Femur (tissue), 1 donor: ENCODE measurements at places on chromosomes 1 and 21.

- no peak for DNase-seq
These were observed 11.1 kb upstream of the PAXBP1 start for GRCh38 chr21:32782698-32783097.

DNA sequence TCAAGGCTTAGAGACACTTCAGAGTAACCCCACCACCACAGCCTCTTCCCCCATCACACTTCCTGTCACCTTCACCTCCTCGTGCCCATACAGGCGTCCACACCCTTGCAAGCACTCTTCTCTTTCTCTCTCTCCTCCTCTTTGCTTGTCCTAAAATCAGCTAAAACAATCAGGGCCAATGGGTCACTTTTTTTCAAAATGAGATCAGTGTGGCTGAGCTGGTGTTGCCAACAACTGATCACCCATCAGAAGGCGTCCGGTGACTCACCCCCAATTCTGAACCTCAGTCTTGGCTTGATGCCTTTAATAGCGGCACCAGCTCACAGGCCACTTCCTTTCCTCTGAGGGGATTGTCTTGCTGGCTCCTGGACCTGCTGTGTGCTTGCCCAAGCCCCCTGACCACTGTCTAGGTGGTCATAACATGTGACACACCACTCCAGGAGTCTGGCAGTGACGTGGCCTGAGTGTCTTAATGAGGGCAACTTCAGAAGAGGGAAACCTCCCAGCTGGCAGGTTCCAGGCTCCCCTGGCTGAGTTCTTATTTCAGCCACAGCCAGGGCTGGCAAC lies 1.6 kb downstream of the DRAXIN start:
- DNase-seq: peak; percentile 50

DNA sequence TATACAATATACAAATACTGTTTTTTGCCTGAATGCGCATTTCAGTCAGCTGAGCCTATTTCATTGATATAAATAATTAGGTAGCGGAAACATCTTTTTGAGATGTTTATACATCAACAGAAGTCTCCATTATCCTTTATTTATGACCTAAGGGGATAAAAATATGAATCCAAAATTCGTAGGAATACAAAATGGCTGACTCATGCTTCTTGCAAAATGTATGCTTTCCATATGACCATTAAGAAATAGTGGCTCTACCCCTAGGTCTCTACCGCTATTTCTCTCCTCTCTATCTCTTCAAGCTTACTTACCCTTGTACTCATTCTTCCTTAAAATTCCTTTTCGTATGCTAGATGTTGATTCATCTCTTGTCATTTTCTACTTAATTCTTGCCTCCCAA lies 338.4 kb upstream of the TMPRSS15 start:
- no peak for DNase-seq

- peak; percentile 28 for DNase-seq
These were observed 3.2 kb upstream of the LHX8 start for GRCh38 chr1:75130865-75131564.

DNA sequence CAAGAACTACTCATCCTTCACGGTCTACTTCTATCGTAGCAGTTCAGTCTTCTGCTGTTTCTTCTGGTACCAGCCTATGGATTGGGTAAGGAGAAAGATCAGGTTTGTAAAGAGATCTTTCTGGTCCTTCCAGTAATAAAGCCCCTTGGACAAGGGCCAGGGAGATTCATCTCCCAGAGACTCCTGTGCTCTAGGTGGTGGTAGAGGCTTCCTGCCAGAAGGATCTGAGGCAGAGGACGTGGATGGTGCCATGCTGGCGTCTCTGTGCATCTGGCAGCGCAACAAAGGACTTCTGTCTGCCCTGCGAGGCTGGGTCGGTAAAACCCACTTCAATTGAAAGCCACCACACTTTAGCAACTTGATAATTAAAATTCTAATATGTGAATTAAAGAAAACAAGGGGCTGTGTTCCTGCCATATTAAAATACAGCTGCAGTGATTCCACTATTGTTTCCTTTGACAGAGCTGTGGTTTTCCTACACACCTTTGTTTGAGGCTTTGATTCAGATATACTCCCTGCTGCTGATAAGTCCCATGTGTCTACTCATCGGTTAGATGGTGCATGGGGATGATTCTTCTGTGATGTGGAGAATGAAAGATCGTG lies 73.6 kb downstream of the ROR1 start:
- no peak for DNase-seq

DNA sequence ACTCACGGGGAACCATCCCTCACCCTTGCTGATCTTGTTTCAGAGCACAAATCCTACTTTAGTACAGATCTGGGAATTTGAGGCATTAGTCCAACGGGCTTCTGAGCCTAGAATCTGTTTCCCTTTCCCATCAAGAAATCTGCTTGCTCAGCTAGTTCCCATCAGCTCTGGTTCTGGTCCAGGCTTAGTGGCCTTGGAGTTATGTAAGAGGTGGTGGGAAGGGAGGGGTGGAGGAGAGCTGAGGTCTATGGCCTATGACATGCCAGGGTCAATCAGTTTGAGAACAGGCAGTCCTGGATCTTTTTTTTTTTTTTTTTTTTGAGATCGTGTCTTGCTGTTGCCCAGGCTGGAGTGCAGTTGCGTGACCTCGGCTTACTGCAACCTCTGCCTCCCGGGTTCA lies 4.1 kb downstream of the GSTM1 start:
- no peak for DNase-seq

GRCh38 chr1:101188331-101188730 lies 48.5 kb upstream of the S1PR1 start:
- DNase-seq: no peak

DNA sequence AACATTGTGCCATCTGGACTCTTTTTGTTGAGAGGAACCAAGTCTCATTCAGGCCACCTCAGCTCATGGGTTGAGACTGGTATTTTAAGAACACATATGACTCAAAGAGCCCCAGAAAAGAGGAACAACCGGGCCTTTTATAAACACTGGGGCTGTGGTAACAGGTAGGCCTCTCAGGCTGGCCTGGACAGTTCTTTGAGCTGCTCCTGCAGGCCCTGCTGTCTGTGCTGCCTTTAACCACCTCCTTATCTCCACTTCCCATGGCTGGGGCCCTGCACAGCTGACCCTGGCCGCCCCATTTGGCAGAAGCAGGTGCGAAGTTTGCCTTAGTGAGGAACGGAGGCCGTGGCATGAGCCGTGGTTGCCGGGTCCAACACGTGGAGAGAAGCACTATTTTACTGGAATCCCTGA lies 163.3 kb downstream of the RHOU start:
- DNase-seq: no peak

- no peak for DNase-seq
These were observed 64.3 kb upstream of the MORC3 start for GRCh38 chr21:36255663-36256062.

DNA sequence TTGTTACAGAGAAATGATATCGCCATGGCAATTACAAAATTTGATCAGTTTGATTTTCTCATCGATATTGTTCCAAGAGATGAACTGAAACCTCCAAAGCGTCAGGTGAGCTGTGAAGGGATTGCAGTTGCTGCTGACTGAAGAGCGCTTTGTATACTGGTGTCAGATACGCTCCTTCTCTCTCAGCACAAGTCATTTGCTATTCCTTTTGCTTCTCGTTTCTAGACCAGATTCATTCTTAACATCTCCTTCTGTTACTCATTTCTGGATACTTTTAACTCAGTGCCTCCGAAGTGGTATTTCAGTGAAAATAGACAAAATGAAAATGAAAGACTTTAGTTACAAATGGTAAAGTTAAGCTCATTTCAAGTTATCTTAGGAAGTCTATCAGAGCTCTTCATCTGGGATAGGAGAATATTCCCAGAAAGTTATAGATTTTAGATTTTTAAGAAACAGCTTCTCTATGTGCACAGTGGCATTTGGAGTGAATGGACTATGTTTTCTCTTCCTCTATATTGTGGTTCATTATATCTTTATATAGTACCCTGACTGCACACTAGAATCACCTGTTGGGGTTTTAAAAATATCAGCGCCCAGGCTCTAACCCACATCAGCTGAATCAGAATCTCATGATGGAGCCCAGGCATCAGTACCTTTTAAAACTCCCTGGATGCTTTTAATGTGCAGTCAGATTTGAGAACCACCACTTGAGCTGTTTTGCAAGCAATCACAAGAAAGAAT lies 30.3 kb upstream of the KCNQ4 start:
- DNase-seq: no peak

GRCh38 chr21:33117101-33117888 lies 47.4 kb downstream of the OLIG1 start:
- no peak for DNase-seq

DNA sequence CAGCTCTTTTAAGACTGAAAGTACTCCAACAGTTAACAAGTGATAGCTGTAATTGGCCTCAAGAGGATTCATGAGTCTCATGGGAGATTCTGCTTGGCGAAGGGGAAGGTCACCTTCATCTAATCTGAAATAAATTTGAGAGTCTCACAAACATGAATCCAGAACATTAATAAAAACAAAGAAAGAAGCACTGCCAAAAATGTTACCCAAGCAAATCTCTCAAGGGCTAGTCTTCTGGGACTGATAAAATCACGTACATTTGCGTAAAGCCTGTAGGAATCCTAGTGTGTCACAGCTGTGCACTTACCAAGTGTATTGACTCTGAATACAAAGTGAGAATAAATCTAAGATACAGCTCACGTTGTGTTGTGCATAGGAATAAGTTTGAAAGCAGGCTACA lies 21.2 kb upstream of the NUF2 start:
- no peak for DNase-seq

DNA sequence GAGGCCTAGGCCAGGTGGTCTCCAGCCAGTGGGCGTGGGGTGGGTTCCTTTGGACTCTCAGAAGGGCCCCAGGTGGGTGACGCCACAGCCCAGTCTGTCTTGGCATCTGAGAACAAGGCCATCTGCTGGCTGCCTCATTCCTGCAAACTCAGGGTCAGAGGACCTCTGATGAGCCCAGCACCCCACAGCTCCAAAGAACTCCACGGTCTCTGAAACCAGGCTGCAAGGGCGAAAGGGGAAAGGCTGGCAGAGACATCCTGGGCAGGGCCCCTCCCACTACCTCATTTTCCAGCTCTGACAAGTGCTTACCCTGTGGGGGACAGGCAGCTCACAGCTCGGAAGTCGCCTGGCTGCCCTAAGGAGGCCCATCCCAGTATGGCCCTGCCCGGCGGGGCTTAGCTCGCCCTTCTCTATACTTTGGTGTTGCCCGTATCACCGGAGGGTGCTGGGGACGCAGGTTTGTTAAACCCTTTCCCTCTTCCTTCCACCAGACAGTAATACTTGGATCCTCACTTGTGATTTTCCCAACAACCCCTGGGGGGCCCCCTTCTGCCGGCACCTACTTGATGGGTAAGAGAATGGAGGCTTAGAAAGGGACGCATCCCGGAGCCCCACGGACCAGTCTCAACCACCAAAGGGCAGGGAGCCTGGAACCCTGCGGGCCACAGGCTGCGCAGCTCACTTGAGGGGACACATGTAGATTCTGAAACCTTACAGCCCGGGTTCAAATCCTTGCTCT lies 10.9 kb upstream of the EDN2 start:
- no peak for DNase-seq

- DNase-seq: no peak
These were observed 12.5 kb upstream of the PLPP3 start for GRCh38 chr1:56591909-56592308.

DNA sequence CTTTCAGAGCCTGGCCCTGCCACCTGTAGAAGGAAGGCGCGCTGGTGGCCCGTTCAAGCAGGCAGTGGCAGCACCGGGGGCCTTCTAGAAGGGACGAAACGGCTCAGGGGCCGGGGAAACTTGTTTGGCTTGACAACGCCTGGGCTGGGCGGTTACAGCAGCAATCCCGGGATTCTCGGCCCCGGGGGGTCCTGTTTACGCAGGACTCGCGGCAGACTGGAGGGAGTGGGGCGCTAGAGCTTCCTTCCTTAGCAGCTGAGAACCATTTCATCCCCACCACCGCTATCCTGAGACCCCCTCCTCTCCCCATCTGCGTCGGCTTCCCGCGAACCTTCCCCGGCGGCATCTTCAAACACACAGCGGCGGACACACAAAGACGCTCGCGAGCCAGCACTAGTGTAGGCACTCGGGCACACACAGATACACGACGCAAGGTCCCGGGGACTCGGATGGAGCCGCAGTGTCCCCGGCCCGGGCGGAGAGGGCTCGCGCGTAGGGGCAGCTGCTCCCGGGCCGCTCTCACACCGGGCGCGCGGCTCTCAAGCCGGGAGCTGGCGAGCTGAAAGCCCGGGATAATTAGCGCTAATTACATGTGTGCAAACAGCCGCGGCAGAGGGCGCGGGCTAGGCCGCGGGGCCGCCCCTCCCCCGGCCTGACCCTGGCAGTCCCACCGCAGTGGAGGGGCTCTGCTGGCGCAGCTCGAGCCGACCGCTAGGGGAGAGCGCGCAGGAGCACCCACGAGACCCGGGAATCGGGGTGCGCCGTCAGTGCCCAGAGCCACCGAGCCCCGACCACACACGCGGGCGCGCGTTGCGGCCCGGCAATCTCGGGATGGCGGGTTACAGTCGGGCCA lies 271.4 kb downstream of the FOXD2 start:
- DNase-seq: no peak

GRCh38 chr1:17741052-17741451 lies 14.1 kb upstream of the ACTL8 start:
- DNase-seq: no peak

GRCh38 chr21:31332525-31332924 lies 11.5 kb downstream of the TIAM1 start:
- no peak for DNase-seq

DNA sequence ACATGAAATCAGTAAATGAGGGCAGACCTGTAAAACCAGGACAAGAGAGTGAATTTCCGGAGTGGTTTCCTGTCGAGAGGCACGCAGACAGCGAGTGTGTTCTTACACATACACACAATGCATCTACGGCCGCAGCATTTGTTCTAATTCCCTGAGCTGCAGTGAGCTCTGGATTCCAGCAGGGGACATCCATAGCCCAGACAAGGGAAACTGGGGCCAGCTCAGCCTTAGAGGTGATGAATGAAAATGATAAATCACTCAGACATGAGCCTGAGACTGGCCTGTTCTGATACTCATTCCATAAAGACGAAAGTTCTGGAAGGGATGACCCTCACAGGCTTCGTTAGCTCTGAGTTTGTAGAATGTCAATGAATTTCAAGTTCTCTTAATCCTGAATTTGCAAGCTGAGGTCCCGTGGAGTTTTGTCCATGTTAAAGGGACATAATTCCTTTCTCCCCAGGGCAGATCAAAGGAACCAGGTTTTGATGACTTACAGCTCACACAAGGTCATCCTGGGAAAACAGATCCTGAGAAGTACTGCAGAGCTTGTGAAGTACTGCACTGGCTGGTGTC lies 207.9 kb upstream of the C1orf87 start:
- peak; percentile 83 for DNase-seq

DNA sequence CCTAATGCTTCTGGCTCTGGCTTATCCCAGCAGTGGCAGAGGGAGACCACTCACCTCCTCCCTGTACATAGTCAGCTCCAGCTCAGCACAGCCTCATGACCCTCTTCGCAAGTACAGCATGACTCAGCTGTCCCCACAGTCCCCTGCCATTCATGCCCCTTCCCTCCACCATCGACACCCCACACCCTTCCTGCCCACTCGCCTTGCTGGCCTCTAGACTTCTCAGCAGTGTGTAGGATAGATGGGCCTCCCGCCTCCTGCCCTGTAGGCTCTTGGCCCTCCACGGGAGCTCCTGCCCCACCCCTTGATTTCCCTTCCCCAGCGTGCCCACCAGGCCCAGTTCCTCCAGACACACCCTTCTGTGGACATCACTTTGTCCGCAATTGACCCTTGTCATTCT lies 9.8 kb downstream of the NPR1 start:
- no peak for DNase-seq
